Fibroblast of lung (primary cell): ENCODE measurements at places on chromosomes 6 and 20.
A peak's percentile ranks its signal among the peaks of the same experiment; 100 is the strongest.

- H3K27me3 ChIP-seq: no peaks in the 10 kb centered on the region
- no peak overlapping the region for H3K4me3 ChIP-seq
- peak overlapping the region; percentile 34 for H3K27ac ChIP-seq
- H3K4me1 ChIP-seq: peaks cover 4% of the 10 kb centered on the region
- H3K36me3 ChIP-seq: no peaks in the 10 kb centered on the region
Measured at GRCh38 chr6:2237001-2237400, 8.4 kb downstream of the GMDS start.

DNA sequence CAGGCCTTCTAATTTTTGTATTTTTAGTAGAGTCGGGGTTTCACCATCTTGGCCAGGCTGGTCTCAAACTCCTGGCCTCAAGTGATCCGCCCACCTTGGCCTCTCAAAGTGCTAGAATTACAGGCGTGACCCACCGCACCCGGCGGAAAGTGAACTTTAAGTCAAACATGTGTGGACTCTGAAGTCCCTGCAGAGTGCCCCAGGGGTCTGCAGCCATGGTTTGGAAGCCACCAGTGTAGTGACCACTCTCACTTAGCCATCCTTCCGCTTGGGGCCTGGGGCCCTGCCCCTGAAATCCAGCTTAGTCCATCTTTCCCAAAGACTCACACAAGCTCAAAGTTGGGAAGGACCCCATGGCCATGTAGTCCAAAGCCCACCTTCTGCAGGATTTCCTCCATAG is 164.5 kb downstream of the GRM4 start:
- H3K27me3 ChIP-seq: peaks cover 15% of the 10 kb centered on the region
- no peak overlapping the region for H3K27ac ChIP-seq
- H3K4me1 ChIP-seq: no peaks in the 10 kb centered on the region
- H3K4me3 ChIP-seq: no peak overlapping the region

DNA sequence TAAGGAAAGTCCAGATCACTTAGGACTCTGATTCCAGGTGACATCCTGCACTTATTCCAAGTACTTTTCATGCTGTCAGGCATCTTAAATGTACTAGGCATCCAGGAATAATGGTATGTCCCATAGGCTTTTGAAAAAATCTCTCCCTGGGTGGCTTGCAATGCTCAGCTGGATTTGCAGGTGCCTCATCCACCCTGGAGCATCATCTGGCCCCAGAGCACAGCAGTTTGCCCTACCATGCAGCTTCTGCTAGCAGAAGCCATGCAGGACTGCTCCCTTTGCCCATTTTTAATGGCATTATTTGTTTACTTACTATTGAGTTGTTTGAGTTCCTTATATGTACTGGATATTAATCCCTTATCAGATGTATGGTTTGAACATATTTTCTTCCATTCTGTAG is 45.2 kb downstream of the DZANK1 start:
- H3K27ac ChIP-seq: no peak overlapping the region
- no peaks in the 10 kb centered on the region for H3K36me3 ChIP-seq
- no peaks in the 10 kb centered on the region for H3K4me1 ChIP-seq
- no peak overlapping the region for H3K4me3 ChIP-seq
- H3K27me3 ChIP-seq: no peaks in the 10 kb centered on the region

GRCh38 chr6:151536188-151536479 is 42.3 kb downstream of the CCDC170 start:
- DNase-seq: no peak
- H3K4me1 ChIP-seq: no peaks in the 10 kb centered on the region
- H3K4me3 ChIP-seq: no peak overlapping the region

GRCh38 chr6:6195080-6195479 is 125.4 kb downstream of the F13A1 start:
- H3K4me1 ChIP-seq: no peaks in the 10 kb centered on the region
- no peaks in the 10 kb centered on the region for H3K27me3 ChIP-seq
- no peak overlapping the region for H3K4me3 ChIP-seq

DNA sequence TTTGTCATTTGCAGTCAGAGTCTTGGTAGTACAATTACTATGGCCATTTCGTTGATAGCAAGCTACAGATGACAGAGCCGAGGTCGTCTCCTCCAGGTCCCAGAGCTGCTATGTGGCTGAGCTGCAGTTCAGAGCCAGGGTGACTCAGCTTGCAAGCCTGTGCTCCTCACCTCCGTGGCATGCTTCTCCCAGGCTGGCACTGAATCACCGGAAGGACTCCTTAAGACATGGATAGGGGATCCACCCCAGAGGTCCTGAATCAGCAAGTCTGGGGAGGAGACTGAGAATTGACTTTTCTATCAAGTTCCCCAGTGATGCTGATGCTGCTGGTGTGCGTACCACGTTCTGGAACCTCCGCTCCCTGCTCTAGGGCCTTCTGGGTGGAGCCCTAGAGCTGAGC is 291.2 kb downstream of the CDH26 start:
- H3K27ac ChIP-seq: peak overlapping the region; percentile 75
- peak; percentile 80 for DNase-seq
- H3K4me1 ChIP-seq: peaks cover 5% of the 10 kb centered on the region
- H3K4me3 ChIP-seq: no peak overlapping the region
- no peaks in the 10 kb centered on the region for H3K36me3 ChIP-seq
- no peaks in the 10 kb centered on the region for H3K27me3 ChIP-seq

DNA sequence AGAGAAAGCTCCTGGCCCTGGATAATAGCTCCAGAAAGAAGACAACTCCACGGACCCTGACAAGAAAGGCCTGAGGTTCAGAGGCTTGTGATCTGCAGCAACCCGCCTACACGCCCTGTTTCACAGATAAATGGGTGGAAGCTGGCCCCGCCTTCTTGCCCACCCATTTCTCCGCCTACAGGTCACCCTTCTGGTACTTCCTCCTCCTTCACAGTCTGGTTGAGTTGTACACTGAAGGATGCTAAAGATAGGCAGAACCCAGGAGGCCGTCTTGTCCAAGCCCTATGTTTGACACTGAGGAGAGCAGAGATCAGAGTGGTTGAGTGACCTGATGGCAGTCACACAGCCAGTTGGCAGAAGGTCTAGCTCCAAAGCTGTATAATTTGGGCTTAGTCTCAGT is 34.2 kb upstream of the MDGA1 start:
- H3K4me3 ChIP-seq: no peak overlapping the region
- H3K27ac ChIP-seq: no peak overlapping the region
- no peaks in the 10 kb centered on the region for H3K36me3 ChIP-seq
- H3K4me1 ChIP-seq: no peaks in the 10 kb centered on the region
- peaks cover 4% of the 10 kb centered on the region for H3K27me3 ChIP-seq

DNA sequence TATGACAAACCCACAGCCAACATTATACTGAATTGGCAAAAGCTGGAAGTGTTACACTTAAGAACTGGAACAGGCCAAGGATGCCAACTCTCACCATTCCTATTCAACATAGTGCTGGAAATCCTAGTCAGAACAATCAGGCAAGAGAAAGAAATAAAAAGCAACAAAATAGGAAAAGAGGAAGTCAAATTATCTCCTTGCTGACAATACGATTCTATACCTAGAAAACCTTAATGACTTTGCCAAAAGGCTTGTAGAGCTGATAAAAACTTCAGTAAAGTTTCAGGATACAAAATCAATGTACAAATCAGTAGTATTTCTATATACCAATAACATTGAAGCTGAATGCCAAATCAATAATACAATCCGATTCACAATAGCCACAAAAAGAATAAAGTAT is 32.4 kb downstream of the OR5V1 start:
- H3K36me3 ChIP-seq: no peaks in the 10 kb centered on the region
- no peaks in the 10 kb centered on the region for H3K27me3 ChIP-seq
- no peak overlapping the region for H3K4me3 ChIP-seq
- H3K27ac ChIP-seq: no peak overlapping the region
- no peaks in the 10 kb centered on the region for H3K4me1 ChIP-seq
- no peak for DNase-seq

GRCh38 chr6:11212664-11213063 is 19.8 kb downstream of the NEDD9 start:
- DNase-seq: peak; percentile 83
- no peaks in the 10 kb centered on the region for H3K27me3 ChIP-seq
- H3K36me3 ChIP-seq: no peaks in the 10 kb centered on the region
- H3K4me3 ChIP-seq: no peak overlapping the region

DNA sequence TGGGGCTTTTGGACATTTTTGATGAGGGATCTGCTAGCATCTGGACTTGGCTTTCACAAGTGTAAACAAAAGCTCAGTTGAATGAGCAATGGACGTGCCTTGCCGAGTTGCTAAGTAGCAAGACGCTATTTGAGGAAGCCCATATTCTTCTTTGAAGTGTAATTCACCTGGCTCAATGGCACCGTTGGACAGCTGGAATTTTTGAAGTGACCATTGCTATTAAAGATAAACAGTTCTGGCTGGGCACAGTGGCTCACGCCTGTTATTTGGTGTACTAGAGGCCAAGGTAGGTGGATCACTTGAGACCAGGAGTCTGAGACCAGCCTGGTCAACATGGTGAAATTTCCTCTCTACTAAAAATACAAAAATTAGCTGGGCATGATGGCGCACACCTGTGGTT is 88.8 kb upstream of the SOX4 start:
- H3K27me3 ChIP-seq: peaks cover 2% of the 10 kb centered on the region
- peak; percentile 34 for DNase-seq
- no peak overlapping the region for H3K4me3 ChIP-seq
- no peak overlapping the region for H3K27ac ChIP-seq

DNA sequence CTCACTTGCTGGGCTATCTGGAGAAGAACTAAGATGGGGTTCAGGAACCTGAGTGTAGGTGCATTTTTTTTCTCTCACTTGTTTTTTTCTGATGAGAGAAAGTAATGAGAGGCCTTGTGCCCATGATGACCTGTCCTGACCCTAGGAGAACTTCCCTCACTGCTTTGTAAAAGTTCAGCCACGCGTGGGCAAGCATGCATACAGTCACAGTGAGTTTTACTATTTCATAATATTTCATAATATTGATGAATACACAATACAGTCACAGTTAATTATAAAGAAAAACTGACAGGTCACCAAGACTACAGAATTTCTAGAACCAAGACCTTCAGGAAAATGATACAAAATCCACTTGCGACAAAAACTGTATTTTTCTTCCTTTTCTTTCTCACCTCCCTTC is 111.8 kb downstream of the MAP7 start:
- DNase-seq: no peak
- no peak overlapping the region for H3K27ac ChIP-seq
- H3K4me3 ChIP-seq: no peak overlapping the region
- no peaks in the 10 kb centered on the region for H3K36me3 ChIP-seq
- H3K27me3 ChIP-seq: no peaks in the 10 kb centered on the region

DNA sequence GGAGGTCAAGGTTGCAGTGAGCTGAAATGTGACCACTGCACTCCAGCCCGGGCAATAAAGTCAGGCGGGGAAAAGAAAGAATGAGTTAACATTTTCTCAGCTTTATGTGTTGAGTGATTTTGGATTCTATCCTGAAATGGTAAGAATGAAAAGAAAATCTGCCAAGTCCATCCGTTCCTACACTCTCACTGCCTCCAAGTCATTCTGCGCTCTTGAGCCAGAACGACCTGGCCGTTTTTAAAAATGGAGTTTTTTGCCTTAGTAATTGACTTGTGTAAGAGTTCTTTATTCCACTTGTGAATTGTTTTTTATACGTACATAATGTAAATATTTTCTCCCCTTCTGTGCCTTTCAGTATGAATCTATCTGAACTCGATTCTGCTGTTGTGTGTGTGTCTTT is 28.7 kb downstream of the DNAJC5 start:
- no peaks in the 10 kb centered on the region for H3K27me3 ChIP-seq
- no peaks in the 10 kb centered on the region for H3K4me1 ChIP-seq
- no peak overlapping the region for H3K4me3 ChIP-seq
- no peak for DNase-seq
- H3K36me3 ChIP-seq: peaks cover 7% of the 10 kb centered on the region

- peak overlapping the region; percentile 100 for H3K4me3 ChIP-seq
- peak overlapping the region; percentile 84 for H3K27ac ChIP-seq
- no peaks in the 10 kb centered on the region for H3K27me3 ChIP-seq
- DNase-seq: peak; percentile 23
- H3K4me1 ChIP-seq: peaks cover 10% of the 10 kb centered on the region
- no peaks in the 10 kb centered on the region for H3K36me3 ChIP-seq
Measured at GRCh38 chr6:36028088-36028876, 674 bp downstream of the MAPK14 start.

DNA sequence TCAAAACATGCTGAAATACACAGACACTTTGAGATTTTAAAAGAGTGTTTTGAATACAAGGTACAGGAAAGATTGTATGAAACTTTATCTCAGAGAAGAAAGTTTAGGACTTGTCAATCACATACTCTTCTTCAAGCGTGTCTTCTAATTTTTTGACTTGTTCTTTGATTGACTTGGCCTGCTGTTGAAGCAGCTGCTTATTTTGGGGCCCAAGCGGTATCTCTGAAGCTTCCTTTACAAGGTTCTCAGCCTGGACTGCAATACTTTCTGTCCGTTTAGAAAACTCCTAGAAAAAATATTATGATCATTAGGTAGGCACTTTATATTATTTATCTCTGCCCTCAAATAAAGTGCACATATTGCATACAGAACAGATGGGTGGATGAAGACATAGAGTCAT is 201.3 kb downstream of the SYNE1 start:
- no peak for DNase-seq
- no peak overlapping the region for H3K27ac ChIP-seq
- no peaks in the 10 kb centered on the region for H3K4me1 ChIP-seq
- H3K27me3 ChIP-seq: no peaks in the 10 kb centered on the region
- H3K36me3 ChIP-seq: no peaks in the 10 kb centered on the region

GRCh38 chr6:11918739-11919605 is 93.1 kb upstream of the HIVEP1 start:
- no peaks in the 10 kb centered on the region for H3K36me3 ChIP-seq
- peak; percentile 13 for DNase-seq
- peaks cover 27% of the 10 kb centered on the region for H3K4me1 ChIP-seq
- H3K4me3 ChIP-seq: no peak overlapping the region
- H3K27ac ChIP-seq: peak overlapping the region; percentile 79

DNA sequence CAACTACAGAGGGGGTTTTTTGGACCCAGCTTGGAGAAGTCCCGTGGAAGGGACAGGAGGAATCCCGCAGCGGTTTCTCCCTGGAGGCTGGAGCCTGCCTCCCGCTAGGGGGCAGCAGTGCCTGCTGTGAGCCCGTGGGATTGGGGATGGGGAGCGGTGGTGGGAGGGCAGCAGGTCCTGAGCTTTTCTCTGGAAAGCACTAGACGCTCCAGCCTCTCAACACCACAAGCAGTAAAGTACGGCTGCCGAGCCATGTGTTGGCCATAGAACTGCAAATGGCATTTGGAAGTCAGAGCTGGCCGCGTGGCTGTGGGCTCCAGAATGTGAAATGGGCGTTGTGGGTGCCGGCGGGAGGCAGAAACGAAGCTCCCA is 47.8 kb downstream of the GMPR start:
- H3K27me3 ChIP-seq: no peaks in the 10 kb centered on the region
- no peaks in the 10 kb centered on the region for H3K36me3 ChIP-seq
- H3K27ac ChIP-seq: no peak overlapping the region
- no peak overlapping the region for H3K4me3 ChIP-seq
- peak; percentile 31 for DNase-seq

GRCh38 chr6:113847447-113847846 is 9.7 kb upstream of the MARCKS start:
- H3K27me3 ChIP-seq: no peaks in the 10 kb centered on the region
- H3K27ac ChIP-seq: no peak overlapping the region
- H3K4me3 ChIP-seq: no peak overlapping the region

GRCh38 chr6:107082045-107082444 is 33.3 kb downstream of the BEND3 start:
- no peak overlapping the region for H3K4me3 ChIP-seq
- no peaks in the 10 kb centered on the region for H3K27me3 ChIP-seq
- no peaks in the 10 kb centered on the region for H3K4me1 ChIP-seq

- no peaks in the 10 kb centered on the region for H3K4me1 ChIP-seq
- peak overlapping the region; percentile 86 for H3K27ac ChIP-seq
- H3K4me3 ChIP-seq: peak overlapping the region; percentile 92
Measured at GRCh38 chr20:38748861-38749149, 545 bp downstream of the ACTR5 start.
